Stimulated activated CD4-positive, alpha-beta T cell treated with anti-CD3 and anti-CD28 coated beads, Interleukin-1b, Interleukin-23, amount 100 ng/mL, for 1 hour (primary cell): ENCODE measurements at places on chromosomes 13 and 19.

- no peak for DNase-seq
Measured at GRCh38 chr19:2221250-2221831, 14.8 kb downstream of the PLEKHJ1 start.

DNA sequence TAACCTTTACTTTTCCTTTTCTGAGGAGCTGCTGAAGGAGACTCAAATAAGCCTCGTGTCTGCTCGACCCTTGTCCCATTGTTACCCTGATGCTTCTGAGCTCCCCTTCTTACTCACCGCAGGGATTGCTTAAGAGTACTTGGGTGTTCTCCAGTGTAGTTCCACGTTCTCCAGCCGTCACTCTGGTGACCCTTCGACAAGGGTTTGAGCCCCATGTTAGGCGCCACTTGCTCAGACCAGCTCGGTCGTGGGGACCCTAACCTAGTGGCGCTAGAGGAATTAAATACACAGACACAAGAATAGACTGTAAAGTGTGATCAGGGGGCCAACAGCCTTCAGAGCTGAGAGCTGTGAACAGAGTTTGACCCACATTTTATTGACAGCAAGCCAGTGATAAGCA is 10.3 kb downstream of the ZNF480 start:
- DNase-seq, result no peak

DNA sequence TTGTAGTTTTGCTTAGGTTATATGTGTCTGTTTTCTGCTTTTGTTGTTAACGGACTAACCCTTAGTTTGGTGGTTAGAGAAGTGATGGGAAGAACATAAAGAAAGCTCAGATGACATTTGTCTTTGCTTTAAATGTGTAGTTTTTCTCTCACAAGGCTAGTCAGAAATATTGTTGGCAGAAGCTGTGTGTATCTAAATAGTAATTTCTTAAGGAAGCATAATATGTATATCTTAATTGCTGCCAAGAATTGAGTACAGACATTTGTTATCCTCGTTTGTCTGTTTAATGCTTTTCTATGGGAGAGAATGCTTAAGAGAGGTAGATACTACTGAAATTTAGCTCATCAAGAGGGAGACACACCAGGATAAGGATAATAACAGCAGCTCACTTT is 2.7 kb downstream of the RGCC start:
- DNase-seq, result no peak

- DNase-seq, result no peak
Measured at GRCh38 chr13:20192836-20193161, at the start of gene GJB2. GJB2 (minus strand) TSS chr13:20192938; CDS start chr13:20189581, 3,357 bp downstream.
